ENCODE measurements at places on chromosomes 1 and 21.

DNA sequence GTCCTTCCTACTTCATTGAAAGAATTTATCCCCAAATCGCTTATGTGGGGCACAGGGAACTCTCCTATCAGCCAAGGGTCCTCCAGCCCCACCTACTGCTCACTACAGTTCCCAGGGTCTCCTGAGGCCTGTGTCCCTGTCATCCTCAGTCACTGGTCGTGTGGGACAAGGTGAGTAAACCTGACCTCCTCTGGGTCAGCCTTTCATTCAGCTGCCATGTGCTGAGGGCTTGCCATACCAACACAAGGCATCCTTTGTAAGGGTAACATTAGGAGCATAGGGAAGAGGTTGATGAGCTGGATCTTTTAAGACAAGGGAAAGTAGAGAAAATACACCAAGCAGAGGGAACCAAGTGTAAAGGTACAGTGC is 11.2 kb upstream of the SNAPIN start:
- no peak for DNase-seq

GRCh38 chr1:212575333-212575732 is 33.2 kb upstream of the ATF3 start:
- no peak for DNase-seq

GRCh38 chr1:73778471-73778870 is 419.5 kb downstream of the LRRIQ3 start:
- no peak for DNase-seq

- peak; percentile 48 for DNase-seq
Measured at GRCh38 chr1:117059334-117059677, 820 bp upstream of the TTF2 start.

GRCh38 chr1:228062085-228062791 is 20.3 kb upstream of the ARF1 start:
- DNase-seq: no peak

DNA sequence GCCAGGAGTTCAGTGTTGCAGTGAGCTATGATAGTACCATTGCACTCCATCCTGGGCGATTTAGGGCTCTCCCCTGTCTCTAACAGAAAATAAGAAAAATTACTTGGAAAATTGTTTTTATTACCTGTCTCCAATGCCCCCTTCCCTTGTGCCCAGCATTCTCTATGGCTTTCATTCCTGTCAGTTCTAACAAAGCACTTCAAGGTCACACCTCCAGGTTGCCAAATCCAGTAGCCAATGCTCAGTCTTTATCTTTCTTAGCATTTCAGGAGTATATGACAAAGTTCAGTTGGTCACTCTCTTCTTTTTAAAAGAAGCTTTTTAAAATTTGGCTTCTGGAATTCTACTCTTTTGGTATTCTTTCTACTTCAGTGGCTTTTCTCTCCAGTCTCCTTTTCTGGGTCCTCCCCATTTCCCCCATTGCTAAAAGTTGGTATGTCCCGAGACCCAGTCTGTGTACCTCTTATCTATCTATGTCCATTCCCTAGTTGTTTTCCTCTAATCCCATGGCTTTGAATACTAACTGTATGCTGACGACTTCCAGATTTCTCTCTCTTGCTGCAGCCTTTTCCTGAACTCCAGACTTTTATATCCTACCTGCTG is 69.9 kb downstream of the LAMC1 start:
- DNase-seq: no peak

DNA sequence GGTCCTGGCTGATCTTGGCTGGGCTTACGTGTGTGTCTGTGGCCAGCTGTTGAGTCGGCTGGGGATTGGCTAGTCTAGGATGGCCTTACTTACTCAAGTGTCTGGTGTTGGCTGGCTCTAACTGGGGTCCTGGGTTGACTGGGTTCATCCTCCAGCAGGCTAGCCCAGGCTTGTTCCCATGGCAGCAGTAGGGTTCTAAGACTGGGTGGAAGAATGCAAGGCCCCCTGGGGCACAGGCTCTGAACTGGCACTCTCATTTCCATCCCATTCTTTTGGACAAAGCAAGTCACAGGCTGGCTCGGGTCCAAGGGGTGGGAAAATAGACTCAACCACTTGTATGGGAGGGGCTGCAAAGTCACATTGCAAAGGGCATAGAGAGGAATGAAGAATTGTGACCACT is 7.9 kb upstream of the OPRD1 start:
- no peak for DNase-seq

DNA sequence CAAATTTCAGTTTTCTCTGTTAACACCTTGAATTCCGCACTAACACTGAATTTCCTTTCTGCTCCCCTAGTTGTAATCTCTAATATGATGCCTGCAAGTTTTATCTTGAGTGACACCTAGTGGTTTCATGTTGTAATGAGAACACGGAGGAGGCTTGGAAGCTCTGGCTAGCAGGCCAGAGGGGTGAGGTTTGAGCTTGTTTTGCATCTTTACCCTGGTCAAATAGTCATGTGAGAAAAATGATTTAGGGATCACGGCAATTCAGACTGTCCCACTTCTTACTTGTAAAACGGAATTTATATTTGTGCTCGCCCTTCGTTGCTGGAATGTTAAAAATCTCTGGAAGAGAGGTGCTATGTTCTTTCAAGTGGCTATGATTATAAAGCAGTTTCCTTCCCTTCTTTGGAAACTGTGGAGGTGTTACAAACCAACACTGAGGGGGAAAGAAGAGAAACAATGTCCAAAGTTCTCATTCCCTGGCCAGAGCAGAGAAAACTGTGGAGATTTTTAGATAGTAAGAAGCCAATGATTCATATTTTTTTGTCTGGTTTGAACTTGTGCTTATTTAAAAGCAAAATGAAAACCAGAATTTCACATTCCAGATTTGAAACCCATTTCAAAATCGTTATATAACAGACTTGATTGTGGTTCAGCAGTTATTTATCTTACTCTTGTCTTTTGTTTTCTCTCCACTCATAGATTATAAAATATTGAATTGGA is 5.3 kb upstream of the MROH9 start:
- DNase-seq: no peak

GRCh38 chr1:207418351-207418750 is 35.8 kb upstream of the CR2 start:
- no peak for DNase-seq

DNA sequence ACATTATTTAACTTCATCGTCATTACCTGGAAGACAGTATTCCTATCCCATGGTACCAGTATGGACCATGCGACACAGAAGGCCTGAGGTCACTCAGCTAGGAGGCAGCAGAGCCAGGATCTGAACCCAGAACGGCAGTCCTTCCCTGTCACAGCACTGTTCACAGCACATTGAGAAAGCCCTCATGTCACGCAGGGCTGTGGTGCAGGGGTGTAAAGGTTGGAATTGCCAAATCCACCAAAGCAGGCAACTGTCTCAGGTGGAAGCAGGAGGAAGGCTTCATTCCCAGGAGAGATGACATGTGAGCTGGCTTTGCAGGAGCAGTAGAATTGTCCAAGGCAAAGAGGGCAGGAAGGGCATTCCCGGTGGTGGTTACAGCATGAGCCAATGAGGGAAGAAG is 9.9 kb upstream of the TTC22 start:
- no peak for DNase-seq

DNA sequence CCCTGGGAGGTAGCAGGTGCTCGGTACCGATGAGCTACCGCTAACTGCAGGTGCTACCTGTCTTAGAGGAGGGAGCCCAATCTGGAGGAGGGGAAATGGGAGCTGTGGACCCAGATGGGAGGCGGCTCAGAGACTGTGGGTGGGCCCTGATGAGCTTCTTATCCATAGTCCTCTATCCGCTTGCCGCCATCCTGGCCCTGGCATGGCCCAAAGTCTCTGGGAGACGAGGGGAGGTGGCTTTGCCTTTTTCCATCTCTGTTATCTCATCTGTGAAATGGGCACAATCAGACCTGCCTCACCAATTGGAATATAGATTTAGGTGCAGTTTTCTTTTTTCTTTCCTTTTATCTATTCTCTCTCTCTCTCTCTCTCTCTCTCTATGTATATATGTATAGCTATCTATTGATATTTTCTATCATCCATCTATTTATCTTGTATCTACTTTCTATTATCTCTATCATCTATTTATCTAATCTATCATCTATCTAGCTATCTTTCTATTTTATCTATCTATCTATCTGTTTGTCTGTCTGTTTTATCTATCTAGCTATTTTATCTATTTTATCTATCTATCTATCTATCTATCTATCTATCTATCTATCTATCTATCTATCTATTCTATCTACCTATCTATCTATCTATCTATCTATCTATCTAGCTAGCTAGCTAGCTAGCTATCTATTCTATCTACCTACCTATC is 16.5 kb downstream of the TNFRSF1B start:
- DNase-seq: no peak

- DNase-seq: no peak
Measured at GRCh38 chr21:44529011-44529421, 11.0 kb downstream of the KRTAP10-1 start.

- DNase-seq: no peak
Measured at GRCh38 chr1:41875487-41875886, 43.2 kb downstream of the HIVEP3 start.

GRCh38 chr1:237471377-237471776 is 419.3 kb downstream of the ZP4 start:
- no peak for DNase-seq
